ENCODE measurements at places on chromosomes 5 and 9. TPM values are rescaled to one million over a fixed set of nuclear protein-coding genes. Genes with fewer than 3 reads are reported as not detected.

The C1QTNF2 gene
- not detected for total RNA-seq

GRCh38 chr9:115117999-115118878 lies at the start of gene TNC:
TSS of gene TNC (minus strand) at chr9:115118157. CDS start at chr9:115091018, 27,139 bp downstream.
- peaks cover 5% of the 10 kb centered on the region for H3K4me1 ChIP-seq
- no peak within 1 kb of the TSS for H3K27ac ChIP-seq
- no peak for DNase-seq
- H3K36me3 ChIP-seq, result no peaks in the 10 kb centered on the region

The SERF1A gene
- 11.1 TPM for total RNA-seq

The PPP3R2 gene
- total RNA-seq, result not detected

GRCh38 chr9:137138058-137138721 lies 764 bp upstream of the GRIN1 start:
- no peaks in the 10 kb centered on the region for H3K36me3 ChIP-seq
- H3K4me1 ChIP-seq, result no peaks in the 10 kb centered on the region
- DNase-seq, result no peak
- no peak overlapping the region for H3K27ac ChIP-seq
- H3K27me3 ChIP-seq, result peaks cover 47% of the 10 kb centered on the region
- H3K4me3 ChIP-seq, result no peak overlapping the region

The INSYN2B gene
- not detected for total RNA-seq

- H3K27ac ChIP-seq, result no peak overlapping the region
- no peak for DNase-seq
These were observed 37.3 kb downstream of the ERCC6L2 start for GRCh38 chr9:95912773-95913172.

GRCh38 chr5:124841829-124842712 lies 95.6 kb upstream of the ZNF608 start:
- DNase-seq, result no peak
- H3K4me3 ChIP-seq, result no peak overlapping the region
- no peak overlapping the region for H3K27ac ChIP-seq
- no peaks in the 10 kb centered on the region for H3K36me3 ChIP-seq
- no peaks in the 10 kb centered on the region for H3K4me1 ChIP-seq
